ENCODE measurements at places on chromosomes 6 and 20.

DNA sequence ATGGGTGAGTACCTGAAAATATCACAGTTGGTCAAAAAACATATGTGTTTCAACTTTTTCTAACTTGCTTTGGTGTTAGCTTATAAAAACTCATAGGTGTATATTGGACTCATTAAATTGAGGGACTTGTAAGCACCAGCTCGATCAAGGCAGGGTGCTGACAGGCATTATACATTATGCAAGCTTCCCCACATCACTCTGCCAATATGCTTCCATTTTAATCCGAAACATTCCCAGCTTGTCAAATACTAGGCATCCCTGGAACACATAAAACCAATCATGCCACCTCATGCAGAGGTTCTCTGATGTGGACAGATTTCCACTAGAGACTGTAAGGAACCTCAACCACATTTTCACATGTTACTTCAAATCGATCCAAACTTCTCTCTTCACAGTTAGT, 187.3 kb upstream of the NT5E start:
- no peak for DNase-seq

DNA sequence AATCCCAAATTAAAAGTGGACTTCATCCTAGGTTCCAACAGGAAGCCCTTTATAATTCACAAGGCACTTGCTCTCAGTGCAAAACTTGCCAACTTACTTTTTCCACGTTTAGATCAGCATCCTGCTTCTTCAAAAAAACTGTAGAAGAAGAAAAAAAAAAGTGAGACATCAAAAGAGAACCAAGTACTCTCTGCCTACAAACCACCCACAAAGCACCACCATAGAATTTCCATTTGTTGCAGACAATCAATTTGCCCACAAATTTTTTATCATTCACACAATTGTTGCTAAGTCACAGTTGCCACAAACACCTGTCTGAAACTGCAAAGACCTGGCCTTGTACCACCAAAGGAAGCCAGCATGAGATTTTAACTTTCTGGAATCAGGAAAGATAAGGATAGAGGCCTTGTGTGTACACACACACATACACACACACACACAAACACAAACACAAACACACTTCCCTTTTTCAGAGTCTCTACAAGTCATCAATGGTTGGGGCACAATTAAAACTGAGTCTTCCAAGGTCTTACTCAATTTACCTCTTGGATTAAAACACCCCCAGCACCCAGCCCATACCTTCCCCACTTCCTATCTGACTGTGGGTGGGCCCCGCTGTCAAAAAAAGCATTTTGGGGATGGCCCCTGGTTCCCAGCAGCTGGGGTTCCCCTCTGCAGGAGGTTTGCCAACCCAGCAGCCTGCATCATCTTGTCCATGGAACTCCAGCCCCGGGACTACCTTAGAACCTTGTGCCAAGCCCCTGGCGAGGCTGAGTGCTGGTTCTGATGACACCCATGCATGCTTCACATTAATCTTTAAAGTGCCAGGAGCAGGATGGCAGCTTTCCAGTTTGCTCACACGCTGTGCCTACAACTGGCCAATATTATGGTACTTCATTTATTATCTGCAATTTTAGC, 26.5 kb downstream of the FYN start:
- no peak for DNase-seq

DNA sequence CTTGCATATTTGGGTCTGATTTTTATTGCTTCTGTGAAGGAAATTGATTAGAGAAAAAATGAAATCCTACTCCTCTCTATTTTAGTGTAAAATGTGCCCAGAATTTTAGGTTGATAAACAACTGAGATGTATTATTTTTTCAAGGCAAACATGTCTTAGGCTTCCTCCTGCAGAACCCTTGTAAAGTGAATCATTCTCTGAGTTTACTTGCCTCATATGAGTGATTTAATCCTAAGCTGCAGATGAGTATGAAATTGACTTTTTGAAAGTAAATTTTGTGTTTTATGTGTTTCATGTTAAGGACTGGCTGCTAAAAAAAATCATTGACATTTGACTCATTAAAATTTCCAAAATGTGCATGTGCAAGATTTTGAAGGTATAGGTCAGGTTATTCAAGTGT, 138.5 kb upstream of the PHACTR1 start:
- DNase-seq: no peak

DNA sequence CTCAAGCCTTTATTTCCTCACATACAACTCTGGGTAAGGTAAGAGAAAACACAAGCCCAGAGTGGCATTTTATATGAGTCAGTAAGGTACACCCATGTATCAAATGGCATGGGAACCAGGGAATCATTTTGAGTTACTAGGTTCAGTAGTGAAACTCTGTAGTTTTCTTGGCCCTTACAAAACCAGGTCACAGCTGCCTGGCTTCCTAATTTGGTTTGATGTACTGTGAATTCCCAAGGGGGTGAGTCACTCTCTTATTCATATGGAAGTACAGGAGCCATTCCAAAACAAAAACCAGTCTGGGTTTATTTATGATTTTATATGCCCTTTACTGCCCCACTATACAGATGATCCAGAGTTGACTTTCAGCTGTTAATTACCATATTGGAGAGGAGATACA, 70.7 kb downstream of the PDE7B start:
- peak; percentile 90 for DNase-seq

GRCh38 chr20:64256282-64256935, 861 bp downstream of the PCMTD2 start:
- DNase-seq: no peak

- DNase-seq: no peak
Observed at GRCh38 chr6:126170978-126171382, 168.9 kb upstream of the CENPW start.

GRCh38 chr6:144722925-144723324, 437.8 kb downstream of the UTRN start:
- no peak for DNase-seq

DNA sequence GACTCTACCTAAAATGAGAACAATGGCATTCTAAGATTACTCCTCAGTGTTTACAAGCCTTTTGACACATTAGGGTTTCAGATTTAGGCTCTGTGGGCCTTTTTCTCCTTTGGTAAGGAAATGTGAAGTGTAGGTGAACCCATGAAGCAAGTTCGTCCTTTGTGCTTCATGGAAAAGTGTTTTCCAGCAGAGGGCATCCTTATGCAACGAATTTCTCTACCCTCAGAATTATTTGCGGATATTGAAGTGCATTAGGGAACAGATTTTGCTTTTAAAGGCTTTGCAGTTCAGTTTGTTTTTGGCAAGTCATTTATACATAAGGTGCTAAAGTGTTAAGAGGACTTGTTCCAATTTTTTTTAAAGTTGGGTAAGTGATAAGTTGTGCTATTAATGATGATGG, 55.7 kb upstream of the FERMT1 start:
- peak; percentile 10 for DNase-seq
